ENCODE measurements at places on chromosomes 5 and 9.

DNA sequence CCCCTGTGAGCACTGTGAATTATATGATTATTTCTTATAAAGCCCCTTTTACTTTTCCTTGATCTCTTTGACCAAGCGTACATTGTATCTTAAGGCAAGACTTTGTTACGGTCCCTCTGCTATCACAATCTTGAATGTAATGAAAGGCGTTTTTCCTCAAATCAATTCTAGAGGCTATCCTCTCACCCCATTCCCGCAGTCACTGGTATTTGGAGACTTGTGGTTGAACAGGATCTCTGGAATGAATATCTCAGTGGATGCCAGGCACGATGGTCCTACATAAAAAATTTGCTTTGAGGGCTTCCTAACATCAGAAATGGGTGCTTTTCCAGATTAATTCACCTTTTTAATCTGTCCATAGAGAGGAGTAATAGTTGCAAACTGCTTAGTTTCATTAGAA is 151.4 kb upstream of the PAPPA start:
- no peak for DNase-seq

GRCh38 chr5:171271798-171272197 is 37.2 kb upstream of the TLX3 start:
- DNase-seq, result no peak

- no peak for DNase-seq
These were observed 9.0 kb downstream of the C9 start for GRCh38 chr5:39355324-39355723.

DNA sequence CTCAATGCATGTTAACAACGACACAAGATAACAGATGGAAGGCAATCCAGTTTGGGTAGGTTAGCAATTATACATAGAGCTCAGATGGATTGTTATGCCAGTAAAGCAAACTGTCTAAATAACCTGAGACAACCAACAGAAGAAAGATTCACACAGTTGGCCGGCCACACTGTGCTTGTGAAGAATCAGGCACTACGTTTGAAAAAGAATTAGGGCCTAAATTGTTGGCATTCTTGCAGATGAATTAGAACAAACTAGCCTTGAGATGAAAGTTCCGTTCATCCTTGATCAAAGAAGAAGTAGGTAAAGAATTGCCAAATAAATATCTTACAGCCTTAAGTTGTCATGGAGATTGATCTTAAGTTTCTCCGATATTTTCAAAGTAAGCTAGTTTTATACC is 210.6 kb downstream of the CDH18 start:
- no peak for DNase-seq

GRCh38 chr5:61808909-61809308 is 476.9 kb downstream of the ZSWIM6 start:
- DNase-seq, result no peak

GRCh38 chr9:129811967-129812363 is 9.0 kb downstream of the TOR1B start:
- no peak for DNase-seq

DNA sequence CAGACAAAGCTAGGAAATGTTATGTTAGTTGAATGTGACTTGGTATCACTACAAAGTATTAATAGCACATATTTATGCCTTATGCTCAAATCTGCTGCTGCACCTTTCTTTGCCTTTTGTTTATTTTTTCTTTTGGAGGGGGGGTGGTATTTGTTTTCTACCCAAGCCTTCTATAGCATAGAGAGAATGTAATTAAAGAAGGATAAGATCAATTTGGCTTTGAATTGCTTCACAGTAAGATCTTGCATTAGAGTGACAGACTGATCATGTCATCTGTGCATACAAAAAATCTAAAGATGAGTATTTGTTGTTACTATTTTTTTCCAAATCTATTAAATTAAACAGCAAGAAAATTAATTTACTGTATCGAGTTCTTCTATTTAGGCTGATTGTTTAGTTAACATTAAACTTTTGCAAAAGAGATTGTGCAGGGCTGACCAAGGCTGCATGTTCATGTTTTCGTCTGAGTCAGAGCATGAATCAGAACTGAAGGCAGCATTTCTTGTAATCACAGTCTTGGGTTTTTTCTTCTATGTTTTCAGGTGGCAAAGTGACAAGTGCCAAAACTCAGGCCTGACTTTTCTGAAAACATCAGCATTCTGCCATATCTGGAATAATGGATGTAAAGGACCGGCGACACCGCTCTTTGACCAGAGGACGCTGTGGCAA is 1007.1 kb upstream of the WWC1 start:
- no peak for DNase-seq

- DNase-seq, result no peak
These were observed 47.9 kb downstream of the STOM start for GRCh38 chr9:121322037-121322736.

DNA sequence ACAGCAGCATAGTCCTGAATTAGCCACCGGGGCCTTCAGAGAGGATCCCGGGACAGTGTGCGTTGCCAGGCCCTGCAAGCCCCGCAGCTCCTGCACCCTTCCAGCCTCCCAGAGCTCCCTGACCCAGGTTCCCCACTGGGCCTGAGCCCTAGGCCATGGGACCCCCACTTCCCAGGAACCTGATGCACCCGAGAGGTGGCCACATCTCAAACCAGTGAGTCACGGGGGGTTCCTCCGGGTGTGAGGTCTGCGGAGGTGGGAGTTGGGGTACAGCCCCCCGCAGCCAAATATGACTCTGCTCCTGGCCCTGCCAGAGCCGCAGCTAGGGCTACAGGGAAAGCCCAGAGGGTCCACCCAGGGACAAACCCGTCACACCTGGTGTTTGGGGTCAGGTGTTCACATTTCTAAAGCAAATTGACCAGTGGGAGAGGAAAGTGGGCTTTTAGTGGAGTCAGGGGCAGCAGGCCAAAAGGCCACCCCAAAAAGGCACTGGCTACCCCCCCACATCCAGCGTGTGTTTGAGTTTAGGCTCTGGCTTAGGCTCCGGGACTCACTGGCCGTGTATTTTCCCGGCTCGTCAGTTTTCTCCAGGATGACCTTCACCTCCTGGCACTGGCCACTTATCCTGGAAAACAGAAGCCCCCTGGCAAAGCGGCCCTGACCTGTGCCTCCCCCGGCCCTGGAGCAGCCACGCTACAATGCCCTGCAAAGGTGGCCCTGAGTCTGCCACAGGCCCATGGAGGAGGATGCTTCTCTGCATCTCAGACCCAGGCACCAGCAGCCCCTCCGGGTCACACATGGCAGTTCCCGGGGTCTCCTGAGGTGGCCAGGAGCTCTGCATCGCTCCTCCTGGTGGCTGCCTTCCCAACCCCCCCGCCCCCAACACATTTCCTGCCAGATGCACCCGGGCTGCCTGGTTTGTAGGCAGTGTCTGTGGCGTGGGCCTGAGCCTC is 17.4 kb upstream of the OBP2B start:
- no peak for DNase-seq

GRCh38 chr9:90559075-90560073 is 83.2 kb downstream of the DIRAS2 start:
- no peak for DNase-seq

- no peak for DNase-seq
These were observed 316.1 kb downstream of the PSAT1 start for GRCh38 chr9:78613006-78613405.

DNA sequence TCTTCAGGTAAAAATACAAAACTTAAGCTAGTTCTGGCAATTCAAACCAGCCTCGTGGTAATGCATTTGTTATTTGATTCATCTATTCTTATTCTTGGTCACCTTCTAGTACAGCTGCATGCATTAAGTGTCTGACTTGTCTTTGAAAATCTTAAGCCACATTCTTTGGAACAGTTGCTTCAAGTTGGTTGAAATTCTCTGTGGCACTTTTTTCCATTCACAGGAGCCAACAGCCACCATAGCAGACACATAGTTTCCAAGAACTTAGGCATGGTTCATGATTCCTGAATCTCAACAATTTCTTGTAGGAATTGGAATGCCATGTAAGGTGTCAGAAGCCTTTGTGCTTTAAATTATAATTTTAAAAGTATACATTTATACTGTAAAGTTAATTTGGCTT is 47.4 kb upstream of the MEF2C start:
- DNase-seq, result no peak

DNA sequence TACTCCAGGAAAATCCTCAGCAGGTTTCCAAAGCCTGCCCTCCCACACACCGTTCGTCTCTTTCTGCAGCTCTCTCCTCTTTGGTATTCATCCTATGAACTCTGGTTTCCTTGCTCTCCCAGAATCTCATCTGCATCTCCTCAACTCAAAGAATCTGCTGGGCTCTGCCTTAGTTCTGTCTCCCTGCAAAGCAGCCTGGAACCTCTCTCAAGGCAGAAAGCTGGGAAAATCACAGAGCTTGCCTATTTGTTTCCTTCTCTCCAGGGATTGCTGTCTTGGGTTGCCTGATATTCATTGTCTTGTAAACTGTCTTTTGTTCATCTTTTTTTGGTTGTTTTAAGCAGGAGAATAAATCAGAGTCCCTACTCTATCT is 5.3 kb upstream of the ERAP2 start:
- no peak for DNase-seq

GRCh38 chr5:100823812-100824211 is 79.3 kb downstream of the ST8SIA4 start:
- no peak for DNase-seq

GRCh38 chr9:13267743-13268142 is 11.7 kb downstream of the MPDZ start:
- DNase-seq, result no peak

DNA sequence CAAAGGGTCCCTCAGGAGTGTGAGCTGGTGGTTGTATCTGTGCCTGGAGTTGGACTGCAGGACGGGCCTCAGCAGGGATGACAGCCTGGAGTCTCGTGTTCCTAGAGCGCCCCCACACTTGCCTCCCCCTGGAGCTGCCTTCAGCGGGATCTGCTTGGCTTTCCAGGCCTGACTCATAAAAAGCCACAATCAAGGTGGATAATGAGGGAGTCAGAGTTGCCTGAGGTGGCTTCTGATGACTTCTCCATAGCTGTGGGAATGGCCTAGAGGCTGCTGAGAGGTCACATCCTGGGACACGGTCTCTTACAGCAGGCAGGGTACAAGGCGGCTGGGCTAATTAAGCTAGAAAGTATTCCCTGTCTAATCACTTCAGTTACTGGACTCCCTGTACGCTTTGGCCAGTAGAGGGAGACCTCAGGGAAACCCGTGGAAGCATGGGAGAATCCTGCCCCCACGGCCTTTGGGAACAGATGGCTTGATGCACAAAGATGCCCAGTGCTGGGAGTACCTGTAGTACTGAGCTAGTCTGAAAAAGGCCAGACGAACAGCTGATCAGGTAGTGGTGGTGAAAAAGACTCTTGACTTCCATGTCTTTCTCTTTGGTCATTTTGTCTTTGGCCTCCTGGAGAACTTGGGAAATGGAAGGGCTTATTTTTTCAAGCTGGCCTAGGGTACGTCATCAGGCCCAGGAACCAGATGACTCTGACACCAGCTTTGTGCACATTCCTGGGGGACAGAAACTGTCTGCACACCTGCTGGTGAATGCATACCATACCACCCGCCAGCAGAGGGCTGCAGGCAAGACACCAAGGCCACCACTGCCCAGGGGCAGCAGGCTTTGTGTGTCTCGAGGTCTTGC is 16.1 kb upstream of the FRRS1L start:
- DNase-seq, result no peak

- DNase-seq, result no peak
These were observed 1044.2 kb downstream of the TLE4 start for GRCh38 chr9:80615964-80616363.

DNA sequence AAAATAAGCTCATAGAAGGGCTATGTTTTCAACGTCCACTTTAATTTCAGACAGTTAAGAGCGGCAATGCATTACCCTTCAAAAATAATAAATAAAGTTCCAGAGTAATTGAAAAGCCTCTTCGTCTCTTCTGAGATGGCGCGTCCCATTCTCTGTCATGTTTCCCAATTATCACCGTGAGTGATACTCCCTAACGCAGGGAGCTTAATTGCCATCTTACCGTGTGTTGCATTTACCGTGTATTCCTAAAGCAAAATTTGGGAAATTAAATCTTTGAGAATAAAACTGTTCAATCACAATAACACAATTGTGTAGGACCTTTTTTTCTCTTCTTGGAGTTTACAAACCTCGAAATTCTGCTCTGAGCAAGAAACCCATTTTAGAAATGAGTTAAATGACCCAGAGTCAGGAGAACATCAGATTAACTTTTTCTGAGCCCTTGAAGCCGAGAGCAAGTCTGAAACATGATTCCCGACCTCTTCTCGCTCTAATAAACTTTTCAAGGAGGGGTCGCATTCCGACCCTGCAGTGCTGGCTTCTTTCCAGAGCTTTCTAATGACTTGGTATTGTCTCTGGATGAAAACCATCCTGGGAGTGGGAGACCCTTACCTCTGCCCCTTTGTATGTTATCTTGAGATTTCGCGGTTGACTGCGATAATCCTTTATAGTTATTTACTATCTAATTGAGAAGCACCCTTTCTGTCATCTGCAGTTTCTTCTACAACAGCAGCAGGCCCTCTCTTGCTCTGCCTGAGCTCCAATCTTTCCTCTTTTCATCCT is 251.5 kb downstream of the FSTL4 start:
- DNase-seq, result no peak

DNA sequence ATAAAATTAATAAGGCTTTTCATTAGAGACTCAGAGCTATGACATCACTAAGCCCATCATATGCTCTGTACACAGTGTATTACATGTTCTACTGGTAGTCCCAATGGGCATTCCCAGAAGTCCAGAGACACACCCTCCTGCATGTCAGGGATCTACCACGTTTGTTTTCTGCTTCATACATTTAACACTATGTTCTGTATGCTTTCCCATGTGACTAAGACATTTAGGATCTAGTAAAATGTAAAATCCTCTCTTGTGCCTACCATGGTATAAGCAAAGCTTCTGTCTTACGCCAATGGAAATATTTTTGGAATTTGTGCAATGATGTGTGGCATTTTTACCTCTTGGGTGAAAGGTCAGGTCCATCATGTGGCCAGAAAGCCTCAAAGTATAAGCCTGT is 192.4 kb downstream of the ADAMTSL1 start:
- no peak for DNase-seq

DNA sequence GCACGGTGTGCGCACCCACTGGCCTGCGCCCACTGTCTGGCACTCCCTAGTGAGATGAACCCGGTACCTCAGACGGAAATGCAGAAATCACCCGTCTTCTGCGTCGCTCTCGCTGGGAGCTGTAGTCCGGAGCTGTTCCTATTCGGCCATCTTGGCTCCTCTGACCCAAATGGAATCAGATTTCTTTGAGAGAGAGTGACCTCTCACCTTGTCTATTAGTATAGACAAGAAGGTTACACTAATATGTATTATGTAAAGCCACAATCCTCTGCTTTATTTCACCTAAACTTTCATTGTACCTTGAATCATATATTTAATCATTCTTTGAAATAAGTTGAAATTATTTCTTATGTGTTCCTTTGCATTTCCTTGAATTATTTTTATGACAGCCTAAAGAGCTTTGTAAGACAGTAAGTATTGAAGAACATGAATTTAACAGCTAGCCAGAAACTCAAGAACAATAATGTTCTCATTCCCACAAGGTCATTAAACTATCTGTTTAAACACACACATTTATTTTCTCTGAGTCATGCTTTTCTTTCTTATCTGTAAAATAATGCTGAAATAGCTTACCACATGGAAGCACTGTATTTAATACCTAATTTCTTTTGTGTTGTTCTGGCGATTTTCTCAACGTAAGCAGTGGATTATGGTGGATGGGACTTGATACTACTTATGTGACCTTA is 91.8 kb upstream of the DMRTA1 start:
- DNase-seq, result no peak
